ENCODE measurements at places on chromosomes 2 and 18. TPM values are rescaled to one million over a fixed set of nuclear protein-coding genes. Genes with fewer than 3 reads are reported as not detected.
A peak's percentile ranks its signal among the peaks of the same experiment; 100 is the strongest.

FAM161A gene
- 2.3 TPM for total RNA-seq

PTMA gene
- total RNA-seq, result 836 TPM

POLR1B gene
- 14.6 TPM for total RNA-seq

VWA3B gene
- total RNA-seq, result not detected

NCKAP5 gene
- 0.40 TPM for total RNA-seq

VIL1 gene
- not detected for total RNA-seq

DNA sequence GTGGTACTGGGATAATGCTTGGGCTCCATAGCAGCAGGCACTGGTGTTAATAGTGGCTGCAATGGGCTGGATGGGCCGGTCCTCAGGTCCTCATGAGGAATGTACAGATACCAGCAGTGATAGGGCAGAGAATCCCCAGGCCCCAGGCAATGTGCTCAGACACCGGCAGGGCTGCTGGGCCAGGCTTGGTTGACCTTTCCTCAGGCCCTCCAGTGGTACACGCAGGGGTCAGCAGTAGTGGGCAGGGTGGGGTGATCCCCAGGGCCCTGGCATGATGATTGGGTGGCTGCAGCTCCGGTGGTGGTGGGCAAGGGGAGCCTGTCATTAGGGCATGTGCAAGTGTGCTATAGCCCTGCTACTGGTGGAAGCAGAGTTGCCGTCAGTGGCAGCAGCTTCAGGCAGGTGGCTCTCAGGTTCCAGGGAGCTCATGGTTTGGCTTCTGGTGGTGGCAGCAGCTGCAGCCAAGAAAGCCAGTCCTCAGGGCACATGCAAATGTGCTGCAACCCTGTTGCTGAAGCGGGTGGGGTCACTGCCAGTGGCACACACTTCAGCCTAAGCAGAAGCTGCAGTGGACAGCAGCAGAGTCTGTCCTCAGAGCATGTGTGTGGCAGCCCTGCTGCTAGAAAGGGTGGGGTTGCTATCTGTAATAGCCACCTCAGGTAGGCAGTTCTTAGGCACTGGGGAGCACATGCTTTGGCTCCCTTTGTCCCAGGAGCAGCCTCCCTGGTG is 56.8 kb downstream of the CCNT2 start:
- no peak for DNase-seq

GRCh38 chr2:196195302-196195701 is 23.9 kb upstream of the STK17B start:
- DNase-seq, result no peak

DNA sequence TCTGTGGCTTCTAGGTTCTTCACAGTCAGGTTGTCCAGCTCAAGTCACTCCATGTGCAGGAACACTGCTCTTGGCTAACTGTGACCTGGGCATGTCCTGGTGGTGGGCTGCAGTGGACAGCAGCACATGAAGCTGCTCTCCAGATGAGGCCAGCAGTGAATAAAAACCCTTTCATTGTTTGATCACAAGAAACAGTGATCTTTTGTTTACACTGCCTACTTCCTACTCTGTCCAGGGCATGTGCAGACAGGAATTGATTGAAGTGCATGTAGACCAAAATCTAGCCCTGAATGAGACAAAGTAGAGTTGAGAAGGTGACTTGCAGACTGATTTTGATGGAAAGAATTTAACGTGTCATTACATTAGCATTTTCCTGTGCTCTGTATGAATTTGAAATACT is 34.9 kb downstream of the BCL2L11 start:
- DNase-seq, result no peak

- peak; percentile 83 for DNase-seq
These were observed 12.9 kb upstream of the NABP1 start for GRCh38 chr2:191664823-191665677.

DNA sequence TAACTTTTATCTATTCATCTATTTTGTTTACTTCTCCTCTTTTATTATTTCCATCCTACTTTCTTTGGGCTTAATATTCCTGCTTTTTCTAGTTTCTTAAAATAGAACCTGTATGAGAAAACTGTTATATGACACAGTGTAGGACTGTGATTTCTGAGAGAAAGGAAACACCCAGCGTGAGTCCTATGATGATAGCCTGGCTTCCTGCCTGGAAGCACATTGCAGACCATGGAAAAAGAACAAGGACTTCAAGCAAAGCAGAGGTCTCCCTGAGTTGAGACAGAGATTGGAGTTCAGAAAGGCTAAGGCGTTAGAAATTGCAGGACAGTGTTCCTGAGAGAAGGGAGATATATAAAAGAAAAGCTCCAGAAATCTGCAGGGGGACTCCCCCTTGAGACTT is 7.8 kb downstream of the RBM44 start:
- no peak for DNase-seq

DNA sequence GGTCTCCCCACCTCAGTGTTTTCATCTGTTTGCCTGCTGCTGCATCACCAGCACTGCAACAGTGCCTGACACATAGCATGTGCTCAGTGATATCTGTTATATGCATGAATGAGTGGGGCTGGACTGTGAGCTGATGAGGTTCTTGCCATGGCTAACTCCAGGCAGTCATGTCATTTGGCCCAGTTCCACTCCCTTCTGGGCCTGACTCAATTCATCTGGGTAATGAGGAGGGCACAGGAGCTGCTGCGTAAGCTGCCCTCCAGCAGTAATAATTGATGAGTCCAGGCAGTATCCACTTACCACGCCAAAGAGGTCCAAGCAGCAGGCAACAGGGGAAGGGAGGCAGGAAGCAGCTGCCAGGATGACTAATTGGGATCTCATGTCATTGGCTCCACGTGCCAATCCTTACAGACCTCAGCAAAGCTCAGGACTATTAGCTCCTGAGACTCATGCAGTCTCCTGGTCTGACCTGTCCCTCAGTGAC is 34.1 kb upstream of the MAT2A start:
- peak; percentile 100 for DNase-seq

- DNase-seq, result no peak
These were observed 17.4 kb upstream of the SAG start for GRCh38 chr2:233290051-233290845.

GRCh38 chr2:20339012-20339411 is 11.6 kb downstream of the PUM2 start:
- no peak for DNase-seq

DNA sequence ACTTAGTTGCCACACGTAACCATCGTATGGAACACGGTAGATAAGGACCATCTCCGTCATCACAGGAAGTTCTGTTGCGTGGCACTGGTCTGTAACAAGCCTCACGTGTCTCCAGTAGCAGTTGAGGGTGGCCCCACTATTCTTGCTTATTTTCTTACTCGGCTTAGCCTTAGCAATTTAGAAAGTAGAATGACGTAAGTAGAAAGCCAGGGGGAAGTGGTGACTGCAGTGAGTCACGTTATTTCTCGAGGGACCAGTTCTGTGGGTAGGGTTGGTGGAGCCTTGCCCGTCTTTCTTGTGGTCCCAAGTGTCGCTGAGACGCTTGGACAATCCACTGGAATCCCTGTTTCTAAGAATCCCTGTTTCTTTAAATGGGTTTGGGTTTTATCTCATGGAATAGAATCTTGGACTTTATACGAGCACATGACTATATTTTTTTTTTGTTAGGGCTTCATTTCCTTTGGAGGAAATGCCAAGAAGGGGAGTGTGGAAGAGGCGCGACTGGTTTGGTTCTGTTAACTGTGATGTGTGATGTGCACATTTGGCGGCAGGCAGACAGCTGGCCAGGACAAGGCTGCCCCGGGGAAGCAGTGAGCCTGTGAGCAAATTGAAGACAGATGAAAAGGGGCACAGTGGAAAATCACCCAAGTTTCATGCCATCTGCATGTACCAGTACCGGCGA is 96.2 kb downstream of the CABLES1 start:
- peak; percentile 98 for DNase-seq

- DNase-seq, result no peak
These were observed 7.2 kb downstream of the ARHGAP25 start for GRCh38 chr2:68741805-68742306.

DNA sequence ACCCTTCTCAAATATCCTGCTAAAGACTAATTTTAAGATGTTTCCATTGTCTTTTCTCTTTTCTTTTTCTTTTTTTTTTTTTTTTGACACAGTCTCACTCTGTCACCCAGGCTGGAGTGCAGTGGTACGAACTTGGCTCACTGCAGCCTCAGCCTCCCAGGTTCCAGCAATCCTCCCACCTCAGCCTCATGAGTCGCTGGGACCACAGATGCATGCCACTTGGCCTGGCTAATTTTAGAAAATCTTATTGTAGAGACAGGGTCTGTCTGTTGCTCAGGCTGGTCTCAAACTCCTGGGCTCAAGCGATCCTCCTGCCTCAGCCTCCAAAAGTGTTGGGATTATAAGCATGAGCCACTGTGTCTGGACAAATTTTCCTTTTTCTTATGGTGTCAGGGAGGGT is 167.5 kb downstream of the MCFD2 start:
- no peak for DNase-seq

DNA sequence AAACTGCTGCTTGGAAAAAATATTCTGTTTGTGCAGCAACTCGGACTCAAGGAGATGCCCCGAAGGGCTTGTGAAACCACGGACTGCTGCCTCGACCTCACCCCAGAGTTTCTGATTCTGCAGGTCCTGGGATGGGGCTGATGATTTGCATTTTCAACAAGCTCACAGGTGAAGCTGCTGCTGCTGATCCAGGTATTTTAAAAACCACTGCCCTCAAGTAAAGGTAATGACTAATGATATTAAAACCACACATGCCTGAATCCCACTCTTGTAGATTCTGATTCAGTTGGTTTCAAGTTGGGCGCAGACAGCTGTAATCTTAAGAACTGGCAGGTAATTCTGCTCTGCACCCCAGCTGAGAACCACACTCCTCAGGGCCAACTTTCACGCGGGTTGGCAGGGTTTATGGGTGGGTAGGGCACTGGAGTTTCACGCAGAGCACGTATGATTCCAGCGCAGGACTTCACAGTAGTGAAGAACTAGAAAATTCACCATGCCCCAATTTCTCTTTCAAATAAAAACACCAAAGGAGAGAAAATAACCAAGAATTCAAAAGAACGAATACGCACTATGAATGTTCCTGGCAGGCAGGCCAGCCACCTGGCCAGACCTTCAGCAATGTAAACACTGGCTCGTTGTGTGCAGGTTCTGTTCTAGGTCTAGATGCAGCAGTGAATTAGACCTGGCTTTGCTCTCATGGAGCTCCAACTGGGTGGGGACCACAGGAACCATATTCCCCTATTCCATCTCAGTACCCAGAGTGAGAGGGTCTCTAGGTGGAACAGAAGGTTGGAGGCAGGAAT is 74.6 kb upstream of the ZFP36L2 start:
- no peak for DNase-seq

- peak; percentile 26 for DNase-seq
These were observed 31.7 kb upstream of the EIF2AK3 start for GRCh38 chr2:88658881-88659537.

DNA sequence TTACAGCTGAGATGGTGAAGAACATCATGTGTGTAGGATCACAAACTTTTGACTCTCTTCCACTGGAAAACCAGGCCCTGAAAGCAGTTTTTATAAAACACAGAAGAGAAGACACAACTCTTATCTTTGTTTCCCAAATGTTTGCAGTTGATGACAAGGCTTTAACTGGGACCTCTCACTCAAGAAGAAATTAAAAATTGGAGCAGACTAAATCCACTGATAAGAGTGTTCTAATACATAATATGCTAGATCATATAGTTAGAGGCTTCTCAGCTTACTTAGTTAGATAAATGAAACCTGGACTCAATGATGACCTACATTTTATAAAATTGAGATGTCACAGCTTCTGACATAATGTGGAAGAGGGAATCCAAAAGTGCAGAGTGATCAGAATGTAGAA is 158.3 kb upstream of the WDSUB1 start:
- DNase-seq, result no peak

DNA sequence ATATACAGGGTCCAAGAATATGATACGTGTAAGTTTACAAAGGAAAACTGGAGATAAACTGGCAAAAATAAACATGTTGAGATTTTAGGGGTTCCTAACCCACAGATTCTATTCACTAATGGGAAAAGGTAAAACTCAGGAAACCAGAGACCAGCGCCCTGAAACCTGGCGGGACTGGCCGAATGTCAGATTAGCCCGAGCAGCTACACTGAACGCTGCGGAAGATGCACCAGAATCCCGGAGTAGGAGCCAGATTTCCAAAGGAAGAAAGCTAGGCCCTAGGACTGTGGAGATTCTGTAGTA is 679 bp upstream of the WDR75 start:
- no peak for DNase-seq

- no peak for DNase-seq
These were observed 97.2 kb downstream of the PID1 start for GRCh38 chr2:229173825-229174359.

DNA sequence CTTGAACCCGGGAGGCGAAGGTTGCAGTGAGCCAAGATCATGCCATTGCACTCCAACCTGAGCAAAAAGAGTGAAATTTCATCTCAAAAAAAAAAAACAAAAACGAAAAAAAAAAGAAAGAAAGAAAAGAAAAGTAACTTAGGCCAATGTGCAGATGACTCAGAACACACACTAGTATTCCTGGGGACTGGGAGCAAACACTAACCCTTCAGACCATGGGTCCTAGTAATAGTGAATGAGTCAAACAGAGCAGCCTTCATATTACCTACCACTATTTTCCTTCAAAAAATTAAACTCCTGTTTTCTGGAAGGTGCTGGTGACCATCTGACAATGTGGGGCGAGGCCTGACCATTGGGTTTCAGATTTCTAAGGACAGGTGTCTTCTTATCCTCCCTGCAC is 253.4 kb downstream of the PIEZO2 start:
- DNase-seq, result peak; percentile 9

- no peak for DNase-seq
These were observed 230.8 kb downstream of the ANAPC1 start for GRCh38 chr2:111653103-111653624.

DNA sequence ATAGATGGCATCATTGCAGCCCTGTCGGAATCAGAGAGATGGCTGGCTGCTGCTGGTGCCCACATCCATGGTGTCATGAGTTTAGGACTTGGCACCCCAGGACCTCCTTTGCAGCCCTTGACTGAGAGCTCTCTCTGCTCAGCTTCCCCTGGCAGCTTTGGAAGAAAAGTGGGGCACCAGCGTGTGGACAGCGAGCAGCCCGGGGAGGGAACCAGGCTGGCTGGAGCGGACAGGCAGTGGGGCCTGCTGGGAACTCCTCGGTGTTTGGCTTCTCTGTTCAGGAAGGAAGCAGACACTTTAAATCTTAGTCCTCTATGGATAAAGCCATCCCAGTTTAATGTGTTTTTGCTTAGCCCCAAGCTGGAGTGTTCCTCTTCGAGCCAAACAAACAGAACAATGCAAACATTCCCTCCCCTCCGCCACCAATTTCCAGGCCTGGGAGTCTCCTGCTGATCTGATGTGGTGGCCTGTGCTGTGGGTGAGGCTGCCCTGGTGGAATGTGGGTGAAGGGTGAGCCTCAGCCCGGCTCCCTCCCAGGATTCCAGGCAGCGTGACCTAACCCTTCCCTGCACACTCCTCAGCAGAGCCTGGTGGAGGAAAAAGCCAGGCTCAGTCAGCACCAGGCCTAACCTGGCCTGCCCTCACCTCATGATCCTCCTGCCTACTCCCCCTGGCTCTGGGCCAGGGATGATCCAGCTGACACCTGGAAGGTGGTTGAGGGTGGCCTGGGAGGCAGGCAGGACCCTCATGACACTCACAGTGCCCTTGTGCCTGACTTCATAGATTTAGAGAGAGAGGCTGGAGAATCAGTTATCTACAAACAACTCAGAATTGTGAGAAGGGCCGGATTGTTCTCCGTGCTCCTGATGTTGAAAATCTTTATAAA is 21.6 kb upstream of the ITGB6 start:
- DNase-seq, result peak; percentile 77
